GM04504 (cell line): ENCODE measurements at places on chromosomes 6 and 20.

- DNase-seq: no peak
These were observed 41.2 kb upstream of the REV3L start for GRCh38 chr6:111524252-111524651.

GRCh38 chr6:158021814-158022748, 40.4 kb downstream of the SYNJ2 start:
- DNase-seq: no peak

DNA sequence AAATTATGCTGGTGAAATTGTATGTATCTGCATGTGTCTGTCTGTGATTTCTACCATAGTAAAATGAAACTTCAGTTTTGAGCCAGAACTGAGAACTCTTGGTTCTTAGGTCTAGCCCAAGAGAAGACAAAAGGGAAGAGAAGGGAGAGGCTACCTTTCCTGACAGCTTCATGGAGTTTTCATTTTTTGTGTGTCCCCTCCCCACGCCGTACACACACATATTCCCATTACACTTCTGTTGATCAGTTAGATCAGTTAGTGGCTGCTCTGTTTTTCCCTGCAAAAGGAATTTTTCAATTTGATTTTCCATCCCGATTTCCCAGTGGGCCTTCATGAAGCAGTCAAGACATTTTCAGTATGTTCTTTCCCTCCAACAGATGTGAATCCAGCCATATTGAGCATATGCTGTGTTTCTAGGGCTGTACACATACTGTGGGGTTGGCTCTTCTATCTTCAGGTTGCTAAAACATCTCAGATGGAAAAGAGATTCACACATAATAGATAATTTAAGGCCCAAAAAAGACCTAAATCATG, 52.5 kb downstream of the HIVEP1 start:
- DNase-seq: no peak

GRCh38 chr6:54655162-54655561, 191.4 kb upstream of the FAM83B start:
- DNase-seq: no peak

DNA sequence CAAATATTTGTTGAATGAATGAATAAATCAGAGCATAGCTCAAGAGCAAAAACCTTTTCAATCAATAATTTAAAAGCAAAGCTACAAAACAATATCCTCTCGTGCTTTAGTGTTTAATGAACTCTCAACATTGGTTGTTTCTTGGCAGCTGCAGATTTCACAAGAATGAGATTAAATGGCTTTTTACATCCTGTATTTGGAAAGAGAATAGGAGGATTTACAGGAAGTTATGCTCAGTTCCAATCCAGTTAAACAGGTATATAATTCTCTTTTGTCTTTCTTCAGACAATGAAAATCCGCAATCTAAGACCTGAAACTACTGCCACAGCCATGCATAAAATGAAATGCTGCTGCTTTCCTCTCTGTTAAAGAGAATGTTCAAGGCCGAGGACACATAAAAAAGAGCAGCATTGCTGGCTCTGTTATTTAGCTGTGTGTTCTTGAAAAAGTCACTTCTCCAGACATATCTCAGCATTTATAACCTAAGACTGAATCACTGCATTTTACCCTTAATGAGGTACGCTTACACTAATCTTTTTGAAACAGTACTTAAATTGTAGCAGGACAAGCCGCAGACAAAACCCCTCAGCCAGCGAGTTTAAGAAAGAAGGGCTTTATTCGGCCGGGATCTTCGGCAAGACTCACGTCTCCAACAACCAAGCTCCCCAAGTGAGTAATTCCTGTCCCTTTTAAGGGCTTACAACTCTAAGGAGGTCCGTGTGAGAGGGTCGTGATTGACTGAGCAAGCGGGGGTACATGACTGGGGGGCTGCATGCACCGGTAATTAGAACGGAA, 3.6 kb downstream of the C6orf52 start:
- no peak for DNase-seq

DNA sequence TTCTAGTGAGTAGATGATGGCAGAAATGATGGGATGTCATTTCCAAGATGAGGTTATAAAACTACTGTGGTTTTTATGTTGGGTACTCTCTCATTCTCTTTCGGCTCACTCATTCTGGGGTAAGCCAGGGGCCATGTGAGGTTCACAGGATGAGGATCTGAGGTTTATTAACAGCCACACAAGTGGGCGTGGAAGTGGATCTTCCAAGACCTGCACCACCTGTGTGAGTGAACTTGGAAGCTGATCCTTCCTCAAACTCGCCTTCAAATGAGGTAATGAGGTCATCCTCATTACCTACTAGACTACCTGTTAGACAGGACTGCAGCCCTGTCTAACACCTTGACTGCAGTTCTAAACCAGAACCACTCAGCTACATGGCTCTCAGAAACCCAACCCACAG, 45.1 kb upstream of the TAGAP start:
- DNase-seq: no peak

DNA sequence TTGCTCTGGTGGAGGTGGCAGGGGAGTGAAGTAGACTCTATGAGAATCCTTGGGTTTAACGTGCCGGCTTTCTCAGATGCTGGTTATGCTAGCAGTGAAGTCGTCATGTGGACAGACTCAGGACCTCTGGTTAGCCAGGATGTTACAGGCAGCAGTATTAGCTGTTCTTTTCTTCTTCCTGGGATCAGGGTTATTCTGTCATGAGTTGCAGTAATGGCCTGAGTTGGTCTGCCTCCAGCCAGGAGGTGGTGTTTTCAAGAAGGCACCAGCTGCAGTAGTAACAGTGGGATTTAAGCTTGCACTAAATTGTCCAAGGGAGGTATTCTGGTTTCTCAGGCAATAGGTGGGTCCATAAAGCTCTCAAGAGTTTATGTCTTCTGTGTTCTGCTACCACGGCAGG, 56.7 kb downstream of the HDDC2 start:
- DNase-seq: no peak

DNA sequence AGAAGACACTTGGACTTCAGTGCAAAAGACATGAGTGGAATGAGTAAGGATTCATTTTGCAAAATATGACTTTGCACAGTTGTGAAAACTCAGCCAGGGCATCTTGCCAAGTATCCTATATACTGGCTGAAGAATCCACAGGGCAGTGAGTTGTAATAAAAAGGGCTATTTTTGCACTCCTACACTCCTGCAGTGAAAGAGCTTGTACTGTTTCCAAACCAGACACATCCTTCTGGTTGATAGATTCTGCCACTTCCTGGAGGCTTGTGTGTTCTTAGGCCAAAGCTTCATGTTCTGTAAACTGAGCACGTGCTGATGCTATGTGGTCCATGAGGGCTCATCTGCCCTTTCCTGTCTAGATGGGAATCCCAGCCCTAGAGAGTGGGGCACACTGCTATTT, 34.9 kb downstream of the GMPR start:
- DNase-seq: no peak

- no peak for DNase-seq
These were observed 16.1 kb upstream of the CTCFL start for GRCh38 chr20:57540890-57541580.

- no peak for DNase-seq
These were observed 29.0 kb downstream of the SLC24A3 start for GRCh38 chr20:19241440-19241839.

DNA sequence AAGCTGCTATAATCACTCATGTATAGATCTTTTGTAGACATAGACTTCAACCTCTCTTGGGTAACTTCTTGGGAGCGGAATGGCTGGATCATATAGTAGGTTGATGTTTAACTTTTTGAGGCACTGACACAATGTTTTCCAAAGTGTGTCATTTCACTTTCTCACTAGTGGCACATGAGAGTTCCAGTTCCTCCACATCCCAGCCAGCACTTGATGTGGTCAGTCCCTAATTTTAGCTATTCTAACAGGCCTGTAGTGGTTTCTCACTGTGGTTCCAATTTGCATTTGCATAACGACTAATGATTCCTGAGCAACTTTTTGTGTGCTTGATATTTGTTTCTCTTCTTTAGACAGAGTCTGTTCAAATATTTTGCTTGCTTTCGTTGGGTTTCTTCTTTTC, 221.3 kb downstream of the DLL1 start:
- DNase-seq: no peak

DNA sequence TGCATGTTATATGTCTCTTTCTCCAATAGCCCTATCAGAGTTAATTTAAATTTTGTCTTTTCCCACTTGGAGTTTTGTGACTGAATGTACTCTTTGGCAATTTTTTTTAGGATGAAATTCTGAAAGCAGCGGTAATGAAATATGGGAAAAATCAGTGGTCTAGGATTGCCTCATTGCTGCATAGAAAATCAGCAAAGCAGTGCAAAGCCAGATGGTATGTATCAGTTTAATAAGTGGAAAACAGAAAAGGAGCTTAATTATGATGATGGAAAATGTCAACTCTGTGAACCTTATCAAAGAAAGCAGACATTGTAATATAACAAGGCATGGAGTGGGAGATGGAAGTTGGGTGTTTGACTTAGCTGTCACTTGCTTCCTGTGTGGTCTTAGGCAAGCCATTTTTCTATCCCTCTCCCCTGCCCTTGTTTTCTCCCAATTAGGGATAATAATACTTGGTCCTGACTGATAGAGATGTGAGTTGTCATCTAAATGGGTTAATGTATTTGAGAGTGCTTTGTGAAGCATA, 2.7 kb downstream of the CDC5L start:
- no peak for DNase-seq

DNA sequence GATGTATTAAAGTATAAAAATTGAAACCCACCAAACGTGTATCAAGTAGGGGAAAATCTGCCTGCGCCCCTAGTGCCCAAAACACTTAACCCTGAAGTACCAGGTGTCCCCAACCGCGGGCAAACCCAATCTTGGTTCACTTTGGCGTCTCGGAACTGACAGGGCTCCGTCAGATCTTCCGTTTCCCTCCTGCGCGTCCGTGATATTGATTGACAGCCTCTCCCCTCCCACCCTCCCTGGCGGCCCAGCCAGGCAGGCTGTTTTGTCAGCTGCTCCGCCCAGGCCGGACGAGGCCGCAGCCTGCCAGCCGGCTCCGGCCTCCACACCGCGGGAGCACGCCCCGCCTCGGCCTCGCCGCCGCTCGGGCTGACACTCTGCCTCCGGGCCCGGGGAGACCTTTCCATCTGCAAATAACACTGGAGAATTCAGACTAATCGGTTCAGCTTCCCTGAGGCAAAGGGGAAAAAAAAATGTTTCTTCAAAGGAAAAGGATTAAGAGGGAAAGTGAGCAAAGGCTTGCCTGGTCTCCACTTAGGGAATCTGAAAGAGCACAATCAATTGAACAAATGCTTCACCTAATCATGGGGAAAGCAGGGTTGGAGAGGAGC, 234.9 kb upstream of the MCHR2 start:
- no peak for DNase-seq

- DNase-seq: no peak
These were observed 81.8 kb upstream of the SPACA1 start for GRCh38 chr6:87965806-87966205.

DNA sequence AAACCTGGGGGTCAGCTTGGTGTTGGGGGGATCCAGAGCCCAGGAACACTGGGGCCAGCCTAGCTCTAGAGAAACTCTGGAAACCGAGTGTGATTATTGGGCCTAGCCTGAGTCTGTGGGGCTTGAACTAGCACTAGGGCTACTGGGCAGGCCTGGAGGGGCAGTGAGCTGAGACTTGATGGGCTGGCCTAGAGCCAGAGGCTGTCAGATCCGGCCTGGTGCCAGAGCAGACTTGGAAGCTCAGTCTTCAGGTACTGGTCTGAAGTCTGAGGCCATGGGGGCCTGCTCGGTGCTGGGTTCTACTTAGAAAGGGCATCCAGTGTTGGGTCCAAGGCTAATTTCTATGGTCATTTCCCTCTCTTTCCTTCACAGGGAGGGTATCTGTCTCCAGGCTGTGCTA, 2.7 kb downstream of the DEFB112 start:
- no peak for DNase-seq

GRCh38 chr20:20655883-20656282, 56.6 kb downstream of the RALGAPA2 start:
- no peak for DNase-seq

GRCh38 chr20:58938541-58938940, 42.5 kb upstream of the NELFCD start:
- DNase-seq: no peak

- no peak for DNase-seq
These were observed 905 bp downstream of the PPARD start for GRCh38 chr6:35343092-35343834.

DNA sequence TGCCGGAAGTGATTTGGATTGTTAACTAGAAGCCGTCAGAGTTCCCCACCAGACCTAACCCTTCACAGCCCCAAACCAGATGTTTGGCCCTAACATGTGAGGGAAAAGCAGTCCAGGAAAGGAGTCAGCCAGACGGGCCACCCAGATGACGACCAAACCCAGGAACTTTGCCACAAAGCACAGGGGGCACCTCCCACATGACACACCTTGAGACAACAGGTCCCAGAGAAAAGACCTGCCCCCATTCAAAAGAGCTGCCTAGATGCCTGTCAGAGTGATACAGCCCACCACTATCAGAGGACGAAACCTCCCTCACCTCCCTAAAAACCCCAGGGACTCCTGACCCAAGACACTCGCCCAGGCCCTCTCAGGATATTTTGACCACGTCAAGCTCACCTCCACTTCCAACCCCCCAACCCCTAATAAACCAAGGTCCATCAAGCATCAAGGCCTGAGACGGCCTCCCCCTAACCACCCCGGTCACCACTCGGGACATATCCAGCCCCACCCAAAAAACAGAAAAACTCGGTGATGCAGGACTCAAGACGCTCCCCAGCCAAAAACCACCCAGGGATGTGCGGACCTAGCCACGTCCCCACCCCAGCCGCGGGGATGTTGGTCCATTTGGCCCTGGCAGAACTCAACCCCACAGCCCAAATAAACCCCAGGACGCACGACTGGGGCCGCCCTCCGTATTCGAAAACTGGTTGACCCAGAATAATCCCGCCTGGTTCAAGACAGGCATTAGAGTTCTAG, 662 bp downstream of the ZNF343 start:
- DNase-seq: no peak

DNA sequence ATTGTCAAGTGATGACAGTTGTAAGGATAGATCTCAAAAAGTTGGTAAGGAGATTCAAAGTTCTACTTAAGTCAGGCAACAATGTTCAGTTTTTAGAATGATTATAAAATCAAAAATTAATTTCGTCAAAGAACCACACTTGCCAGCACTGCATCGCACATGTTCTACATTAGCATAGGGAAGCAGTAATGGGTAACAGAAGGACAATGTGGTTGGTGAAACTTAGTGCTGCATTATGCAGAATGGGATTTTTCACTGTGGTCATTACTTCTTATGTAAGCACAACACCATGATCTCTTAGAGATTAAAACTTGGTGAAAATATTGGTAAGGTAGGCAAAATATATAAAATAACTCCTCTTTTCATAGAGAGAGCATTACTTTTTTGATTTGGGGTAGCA, 173.7 kb upstream of the THEMIS start:
- no peak for DNase-seq

- no peak for DNase-seq
These were observed 93.4 kb upstream of the SLC2A12 start for GRCh38 chr6:134145786-134146185.

DNA sequence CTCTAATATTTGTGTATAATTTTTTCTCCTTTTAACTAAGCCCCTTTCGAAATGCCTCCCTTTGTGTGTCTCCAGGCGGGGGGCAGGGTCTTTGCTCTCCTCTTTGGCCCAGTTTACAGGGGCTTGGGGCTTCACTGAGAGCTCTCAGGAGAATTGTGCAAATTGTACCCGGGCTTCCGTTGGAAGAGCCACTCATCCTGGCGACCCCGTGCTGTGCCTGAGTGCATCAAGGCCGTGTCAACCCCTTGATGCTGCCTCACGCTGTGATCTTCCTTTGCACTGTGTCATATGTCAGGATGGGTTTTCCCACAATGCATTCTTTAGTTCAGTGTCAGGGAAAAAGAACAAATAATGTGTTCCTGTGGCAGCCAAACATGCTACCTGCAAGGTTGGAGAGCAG, 118.0 kb upstream of the POU3F2 start:
- DNase-seq: no peak
